ENCODE measurements at places on chromosomes 6 and 20. TPM values are rescaled to one million over a fixed set of nuclear protein-coding genes. Genes with fewer than 3 reads are reported as not detected.

GRCh38 chr20:49507741-49508434, 25.4 kb upstream of the KCNB1 start:
- DNase-seq, result no peak

DNA sequence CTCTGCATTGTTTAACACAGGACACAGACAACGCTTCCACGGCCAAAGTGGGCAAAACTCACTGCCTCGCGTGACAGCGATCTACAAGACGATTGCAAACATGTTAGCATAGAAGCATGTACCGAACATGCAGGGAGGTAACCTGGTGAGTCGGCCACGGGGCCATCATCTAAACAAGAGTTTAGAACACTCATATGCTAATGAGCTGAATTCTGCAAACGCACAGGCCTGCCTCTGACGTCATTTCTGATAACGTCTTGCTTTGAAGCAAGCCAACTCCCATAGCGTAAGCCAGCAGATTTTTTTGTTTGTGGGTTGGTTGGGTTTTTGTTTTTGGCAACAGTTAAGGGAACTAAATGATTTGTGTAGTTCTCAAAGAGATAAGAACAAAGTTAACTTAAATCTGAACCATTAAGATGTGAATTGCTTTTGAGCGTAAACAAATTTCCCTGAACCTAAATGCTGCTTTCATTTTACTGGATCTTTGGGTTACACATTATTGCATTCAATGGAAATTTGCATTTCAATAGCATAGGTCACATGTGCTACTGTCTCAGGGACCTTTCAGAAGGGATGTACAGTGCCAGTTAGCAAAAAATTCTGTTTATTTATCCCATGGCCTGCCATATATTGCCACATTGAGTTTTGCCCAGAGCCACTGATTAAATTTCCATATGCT, 184.5 kb upstream of the PDE10A start:
- no peak for DNase-seq

- DNase-seq, result no peak
These were observed 329.1 kb downstream of the LAMA2 start for GRCh38 chr6:129212081-129212480.

DNA sequence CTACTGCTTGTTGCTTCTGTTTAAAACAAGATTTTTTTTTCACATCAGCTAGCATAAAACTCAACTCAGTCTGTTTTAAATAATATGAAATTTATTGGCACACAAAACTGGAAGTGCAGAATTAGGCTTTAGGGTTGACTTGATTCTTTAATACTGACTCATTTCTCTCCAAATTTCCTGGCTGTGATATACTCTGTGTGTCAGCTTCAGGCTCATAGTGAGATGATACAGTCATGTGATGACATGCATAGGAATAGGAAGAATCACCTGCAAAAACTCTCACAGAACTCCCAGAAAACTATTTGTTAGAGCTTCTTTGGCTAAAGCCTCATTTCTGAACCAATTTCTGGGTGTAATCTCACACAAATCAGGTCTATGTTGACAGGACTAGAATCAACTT, 1068.0 kb upstream of the EPHA7 start:
- no peak for DNase-seq

- DNase-seq, result no peak
These were observed 9.3 kb downstream of the SRSF3 start for GRCh38 chr6:36603222-36604089.

Gene CST8
- not detected for total RNA-seq

Gene SMPDL3A
- total RNA-seq, result 0.13 TPM

All from GM12878 (cell line).